AG10803 (cell line): ENCODE measurements at places on chromosomes 2 and 18.

DNA sequence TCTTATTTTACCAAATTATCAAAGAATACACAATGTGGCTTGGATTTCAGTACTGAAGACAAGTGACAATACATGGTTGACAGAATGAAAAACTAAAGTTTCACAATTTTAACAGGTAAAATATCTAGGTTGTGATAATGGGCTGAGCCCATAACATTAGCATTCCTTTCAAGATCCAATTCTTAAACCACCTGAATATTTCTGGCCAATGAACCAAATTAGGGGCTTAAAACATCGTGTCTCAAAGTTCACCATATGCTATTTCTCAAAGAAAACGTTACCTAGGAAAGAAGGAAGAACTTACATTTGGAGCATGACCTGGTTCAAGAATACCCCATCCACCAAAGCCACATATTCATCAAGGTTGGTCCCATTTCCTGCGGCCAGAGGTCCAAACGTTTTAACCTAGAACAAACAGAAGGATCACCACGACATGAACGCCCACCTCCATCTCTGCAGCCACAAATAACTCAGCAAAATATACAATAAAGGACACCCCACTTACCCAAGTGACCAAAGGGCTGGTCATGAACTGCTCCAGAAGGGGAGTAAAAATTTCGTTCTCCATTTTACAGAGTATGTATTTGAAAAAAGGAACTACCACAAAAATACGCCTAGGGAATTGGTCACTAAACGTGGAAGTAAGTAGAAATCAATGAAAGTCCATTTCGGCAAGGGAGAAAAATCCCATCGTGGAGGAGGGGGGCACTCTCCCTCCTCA lies 984 bp downstream of the CCDC88A start:
- no peak for DNase-seq

- no peak for DNase-seq
Observed at GRCh38 chr2:151237422-151238025, 24.1 kb downstream of the RBM43 start.

GRCh38 chr2:167069855-167070254 lies 181.6 kb downstream of the XIRP2 start:
- no peak for DNase-seq

DNA sequence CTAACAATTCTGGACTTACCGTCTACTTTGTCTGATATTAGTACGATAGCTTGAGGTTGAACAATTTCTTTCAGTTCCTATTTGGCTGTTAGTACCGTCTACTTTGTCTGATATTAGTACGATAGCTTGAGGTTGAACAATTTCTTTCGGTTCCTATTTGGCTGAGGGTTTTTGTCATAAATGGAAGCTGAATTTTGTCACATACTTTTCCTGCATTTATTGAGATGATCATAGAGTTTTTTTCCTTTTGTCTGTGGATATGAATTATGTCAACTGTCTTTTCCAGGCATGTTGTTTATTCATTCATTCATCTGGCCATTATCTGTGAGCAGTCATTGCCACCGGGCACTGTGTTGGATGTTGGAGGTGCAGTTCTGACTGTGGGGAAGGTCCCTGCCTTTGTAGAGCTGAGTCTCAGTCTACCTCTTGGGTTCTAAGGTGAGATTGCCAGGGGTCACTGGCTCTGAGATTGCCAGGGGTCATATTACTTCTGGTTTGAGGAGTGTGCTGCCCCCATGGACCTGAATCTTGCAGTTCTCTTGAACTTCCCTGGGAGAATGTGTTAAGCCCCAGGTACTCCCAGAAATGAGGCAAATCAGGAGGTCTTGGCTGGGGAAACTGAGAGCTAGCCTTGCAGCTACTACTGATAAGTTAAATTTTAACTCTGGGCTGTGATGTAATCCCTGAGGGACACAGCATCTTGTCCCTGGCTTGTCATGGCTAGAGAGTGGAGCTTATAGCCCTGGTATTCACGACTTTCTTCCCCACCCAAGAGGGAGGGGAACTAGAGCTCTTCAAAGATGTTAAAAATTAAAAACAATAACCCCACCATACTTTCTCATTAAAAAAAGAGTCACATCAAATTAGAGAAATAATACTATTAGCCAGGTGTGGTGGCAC lies 89.1 kb upstream of the MBOAT2 start:
- no peak for DNase-seq

- no peak for DNase-seq
Observed at GRCh38 chr2:113755835-113756354, 547 bp downstream of the SLC35F5 start.

DNA sequence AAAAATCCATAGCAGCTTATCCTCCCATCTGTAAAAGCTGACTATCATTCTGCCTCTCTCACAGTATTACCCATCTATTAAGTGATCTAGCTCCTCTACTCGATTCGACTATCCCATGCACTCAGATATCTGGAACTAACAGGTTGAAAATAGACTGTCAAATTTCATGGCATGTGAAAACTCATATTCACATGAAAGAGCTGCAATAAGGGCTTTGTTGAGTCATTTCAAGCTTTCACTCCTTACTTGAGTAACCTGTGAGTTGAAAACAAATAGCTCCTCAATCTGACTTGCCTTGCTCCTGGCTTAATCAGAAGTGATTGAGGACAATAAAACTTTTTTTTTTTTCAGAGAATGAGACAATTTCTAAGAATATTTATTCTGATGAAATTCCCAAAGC lies 192.4 kb upstream of the ERBB4 start:
- no peak for DNase-seq

DNA sequence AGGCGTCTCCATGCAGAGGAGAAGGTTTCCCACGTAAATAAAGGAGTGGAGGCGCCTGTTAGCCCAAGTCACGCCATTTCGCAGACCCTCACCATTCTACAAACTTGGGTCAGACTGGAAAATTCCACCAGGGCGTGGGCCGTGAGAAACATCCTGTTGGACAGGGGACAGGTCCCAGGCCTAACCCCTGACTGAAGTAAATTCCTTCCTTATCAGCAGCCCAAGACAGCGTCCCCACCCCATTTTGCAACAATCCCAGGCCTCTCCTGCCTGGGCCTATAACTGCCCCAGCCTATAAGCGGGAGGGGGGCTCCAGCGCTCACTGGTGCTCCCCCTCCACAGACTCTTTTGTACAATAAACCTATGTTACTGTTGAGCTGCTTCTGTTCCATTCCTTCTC lies 57.3 kb upstream of the CBLN2 start:
- no peak for DNase-seq

- DNase-seq = no peak
Observed at GRCh38 chr2:137369106-137369505, 595.2 kb upstream of the HNMT start.

DNA sequence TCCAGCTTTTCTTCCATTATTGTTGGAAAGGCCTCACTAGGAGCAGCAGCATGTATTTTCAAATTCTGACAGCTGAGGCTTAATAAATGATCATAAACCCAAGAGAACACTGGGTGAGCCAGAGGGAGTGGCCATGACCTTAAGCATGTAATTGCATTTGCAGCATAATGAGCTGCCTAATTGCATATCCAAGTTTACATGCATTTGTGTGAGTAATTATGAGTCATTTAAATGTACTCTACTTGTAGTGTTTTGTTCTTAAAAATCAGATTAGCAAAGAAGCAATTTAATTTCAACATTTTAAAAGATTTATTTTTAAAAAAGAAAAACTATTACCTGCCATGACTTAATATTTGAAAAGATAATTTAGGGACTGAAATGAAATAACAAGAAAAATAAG lies 74.8 kb downstream of the NOL10 start:
- DNase-seq = peak; percentile 6

DNA sequence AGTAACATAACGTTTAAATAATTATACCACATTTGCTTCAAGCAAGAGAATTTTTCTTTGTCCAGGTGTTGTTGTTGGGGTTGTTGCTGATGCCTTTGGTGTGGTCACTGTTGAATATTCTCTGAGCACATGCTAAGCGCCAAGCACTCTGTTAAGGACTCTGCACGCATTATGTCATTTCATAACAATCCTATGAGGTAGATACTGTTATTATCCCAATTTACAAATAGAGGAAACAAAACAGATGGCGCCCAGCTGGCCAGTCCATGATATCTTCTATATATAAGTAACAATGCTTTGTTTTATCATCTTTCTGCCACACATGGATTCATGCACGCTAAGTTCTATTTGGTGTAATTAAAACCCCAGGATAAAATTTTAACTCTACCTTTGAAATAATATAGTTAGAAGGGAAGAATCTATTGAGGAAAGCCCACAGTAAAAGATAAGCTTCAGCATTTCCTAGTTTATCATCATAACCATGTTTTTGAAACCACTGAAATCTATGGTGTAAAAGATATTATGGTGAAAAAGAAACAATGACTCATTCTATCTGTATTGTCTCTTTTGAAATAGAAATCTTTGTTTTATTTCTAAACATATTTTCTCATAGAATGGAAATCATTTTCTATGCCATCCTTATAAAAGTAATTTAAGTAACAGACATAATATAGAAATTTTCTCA lies 199.7 kb downstream of the PID1 start:
- peak; percentile 74 for DNase-seq

- peak; percentile 25 for DNase-seq
Observed at GRCh38 chr2:159265171-159265576, 21.3 kb downstream of the WDSUB1 start.
